ENCODE measurements at places on chromosomes 7 and 10. TPM values are rescaled to one million over a fixed set of nuclear protein-coding genes. Genes with fewer than 3 reads are reported as not detected.

DNA sequence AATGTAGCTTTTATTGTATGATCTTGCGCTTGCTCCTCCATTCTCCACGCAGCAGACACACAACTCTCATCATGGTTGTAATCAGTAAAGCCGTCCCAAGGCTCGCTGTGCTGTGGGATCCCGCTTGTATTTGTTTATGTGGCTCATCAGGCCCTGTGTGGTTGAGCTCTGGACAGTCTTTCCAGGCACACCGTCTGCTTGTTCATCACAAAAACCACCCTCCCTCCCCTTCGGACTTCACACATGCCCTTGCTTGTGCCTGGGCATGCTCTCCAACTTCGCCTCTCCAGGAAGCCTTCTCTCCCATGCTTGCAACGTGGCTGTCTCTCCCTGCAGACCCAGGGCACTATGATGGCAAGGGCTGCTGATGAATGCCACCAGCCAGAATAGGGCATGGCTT is 62.4 kb downstream of the HK1 start:
- DNase-seq = no peak

GRCh38 chr10:37732685-37733084 is 124.7 kb downstream of the ZNF248 start:
- no peak for DNase-seq

DNA sequence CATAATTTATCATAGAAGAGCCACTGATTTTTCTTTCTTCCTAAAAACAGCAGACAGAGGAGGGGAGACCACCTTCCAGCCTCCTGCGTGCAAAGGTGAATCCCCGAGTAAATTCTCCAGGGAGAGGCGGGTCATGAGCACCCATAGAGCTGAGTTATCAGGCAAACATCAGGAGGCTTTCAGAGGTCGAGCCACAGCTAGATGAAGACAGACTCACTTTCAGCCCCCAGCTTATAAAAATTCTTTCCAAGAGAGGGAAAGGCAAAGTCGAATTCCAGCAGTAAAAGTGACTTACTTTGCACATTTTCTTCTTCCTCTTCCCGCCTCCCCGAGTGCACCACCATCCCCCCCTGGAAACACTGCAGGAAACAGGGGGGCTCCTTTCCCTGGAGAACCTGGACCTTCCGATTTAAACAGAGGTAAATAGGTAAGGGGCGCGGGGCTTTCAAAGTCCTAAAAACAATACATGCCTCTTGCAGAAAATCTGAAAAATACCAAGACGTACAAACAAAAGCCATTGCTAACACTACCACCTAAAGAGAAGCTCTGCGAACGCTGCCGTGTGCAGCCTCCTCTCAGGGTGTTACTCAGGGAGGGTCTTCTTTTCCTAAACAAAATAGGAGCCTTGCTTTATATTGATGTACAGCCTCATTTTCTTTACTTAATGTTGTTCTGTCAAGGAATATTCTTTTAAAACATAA is 163.8 kb downstream of the SVIL start:
- DNase-seq = no peak

- DNase-seq = peak; percentile 20
These were observed 121.7 kb upstream of the TRIM24 start for GRCh38 chr7:138338361-138338760.

DNA sequence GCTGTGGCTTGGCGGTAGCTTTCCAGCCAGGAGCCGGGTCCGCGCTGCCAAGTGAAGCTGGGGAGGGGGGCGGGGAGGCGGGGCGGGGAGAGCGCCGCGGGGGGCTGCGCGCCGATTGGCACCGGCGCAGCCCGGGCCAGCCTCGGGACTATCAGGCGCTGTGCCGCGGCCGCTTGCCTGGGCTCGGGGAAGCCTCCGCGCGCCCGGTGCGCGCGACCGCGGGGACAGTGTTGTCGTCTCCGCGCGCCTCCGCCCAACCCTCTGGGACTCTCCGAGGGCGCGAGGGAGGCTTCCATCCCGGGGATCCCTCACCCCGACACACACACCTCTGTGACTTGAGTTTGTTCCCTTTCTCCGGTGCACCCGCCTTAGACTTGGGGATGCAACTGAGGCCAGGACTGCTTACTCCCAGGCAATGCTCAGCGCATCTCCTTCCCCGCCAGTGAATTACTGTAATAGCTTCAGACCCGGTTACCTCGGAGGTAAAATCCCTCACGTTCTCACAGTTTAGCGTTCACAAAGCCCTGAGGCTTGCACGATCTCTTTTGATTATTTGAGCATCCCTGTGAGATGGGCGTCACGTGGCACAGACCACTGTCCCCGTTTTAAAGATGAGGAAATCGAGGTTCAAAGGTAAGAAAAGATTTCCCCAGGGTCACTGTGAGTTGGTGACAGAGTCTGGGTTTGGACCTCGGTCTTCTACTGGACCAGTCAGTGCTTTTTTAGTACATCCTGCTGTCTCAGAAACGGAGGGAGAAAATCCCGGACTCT is at the start of gene NKX1-2:
Gene NKX1-2, minus strand, starts transcription at position 24 of the 771 bp plus-strand sequence. CDS start 92 bp downstream, outside the sequence.
- DNase-seq = no peak

DNA sequence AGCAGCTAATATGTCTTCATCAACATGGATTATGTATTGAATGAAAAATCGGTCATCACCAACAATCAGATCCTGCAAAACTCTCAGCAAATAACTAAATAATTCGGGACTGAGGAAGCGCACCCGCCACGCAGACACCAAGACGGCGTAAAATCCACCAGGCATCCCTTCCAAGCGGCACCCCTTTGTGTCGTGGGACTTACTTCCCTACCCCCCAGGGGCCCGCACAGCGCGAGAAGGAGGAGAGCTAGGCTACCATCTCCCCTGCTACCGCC is 721 bp downstream of the ARL3 start:
- DNase-seq = no peak

- no peak for DNase-seq
These were observed 52.0 kb downstream of the THNSL1 start for GRCh38 chr10:25068152-25069058.

- DNase-seq = peak; percentile 43
These were observed 336.8 kb downstream of the WDR11 start for GRCh38 chr10:121188005-121188404.

GRCh38 chr10:115063701-115064658 is 29.2 kb upstream of the ATRNL1 start:
- no peak for DNase-seq

DNA sequence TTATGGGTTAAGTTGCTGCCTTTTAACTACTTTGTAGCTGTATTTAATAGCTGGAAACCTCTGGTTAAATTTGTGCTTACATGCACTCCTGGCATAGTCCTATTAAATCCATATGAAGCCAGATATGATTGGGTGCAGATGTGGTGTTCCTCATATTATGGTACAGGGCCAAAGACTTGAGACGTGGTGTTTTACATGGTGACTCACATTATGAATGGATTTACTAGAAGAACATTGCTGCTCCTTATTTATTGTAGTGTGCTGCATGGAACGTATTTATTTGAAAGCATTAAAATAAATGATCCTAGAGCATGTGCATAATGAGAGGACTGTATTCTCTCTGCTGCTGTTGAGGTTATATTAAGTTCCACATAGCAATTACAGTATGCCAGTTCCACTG is 224.1 kb downstream of the SLC25A13 start:
- no peak for DNase-seq

- no peak for DNase-seq
These were observed 242.2 kb downstream of the HGF start for GRCh38 chr7:81527651-81528050.

- DNase-seq = no peak
These were observed 1.4 kb upstream of the DRGX start for GRCh38 chr10:49397036-49397999.

- no peak for DNase-seq
These were observed 86.8 kb downstream of the SEMA3C start for GRCh38 chr7:80832006-80832405.

DNA sequence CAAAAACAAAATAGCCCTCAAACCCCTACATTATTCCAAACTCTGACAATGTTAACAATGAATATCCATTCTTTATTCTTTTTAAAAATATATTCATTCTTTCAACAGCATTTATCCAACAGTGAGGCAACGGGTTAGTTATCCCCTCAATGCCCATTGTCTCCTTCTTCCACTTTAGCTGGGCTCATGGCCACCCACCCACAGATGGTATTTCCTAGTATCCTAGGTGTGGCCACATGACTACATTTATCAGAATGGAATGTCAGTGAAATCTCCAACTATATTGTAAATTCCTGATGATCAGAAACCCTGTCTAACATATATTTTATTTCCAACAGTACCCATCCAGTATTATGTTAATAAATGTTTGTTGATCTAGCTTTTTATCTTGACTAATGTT is 13.6 kb downstream of the HOXA1 start:
- DNase-seq = no peak

GRCh38 chr7:157503229-157503628 is 166.4 kb downstream of the DNAJB6 start:
- no peak for DNase-seq

DNA sequence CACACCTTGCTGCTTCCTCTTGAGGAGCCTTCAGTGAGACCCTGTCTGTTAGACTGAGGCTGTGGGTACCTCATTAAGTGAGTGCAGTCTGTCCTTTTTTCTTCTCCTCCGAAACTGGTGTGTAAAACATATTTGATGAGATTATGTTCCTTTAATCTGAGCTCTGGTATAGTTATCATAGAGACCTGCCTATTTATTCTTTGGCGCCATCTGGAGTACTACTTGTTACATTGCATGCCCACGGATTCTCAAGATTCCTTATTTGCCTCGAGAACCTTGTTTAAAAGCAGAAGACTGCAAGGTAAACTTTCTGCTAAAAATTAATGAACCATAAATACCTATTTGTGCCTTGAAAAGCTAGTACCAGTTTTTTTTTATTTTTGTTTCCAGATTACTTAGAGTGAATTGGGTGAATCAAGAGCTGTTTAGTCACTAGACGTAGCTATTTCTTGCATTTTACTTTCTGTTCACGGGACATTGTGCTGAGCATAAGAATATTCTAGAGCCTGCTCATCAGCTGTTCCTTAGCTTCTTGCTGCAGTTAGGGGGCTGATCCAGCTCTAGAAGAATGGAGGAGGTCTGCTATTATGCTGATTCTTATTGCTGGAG is 16.9 kb upstream of the STMP1 start:
- no peak for DNase-seq

DNA sequence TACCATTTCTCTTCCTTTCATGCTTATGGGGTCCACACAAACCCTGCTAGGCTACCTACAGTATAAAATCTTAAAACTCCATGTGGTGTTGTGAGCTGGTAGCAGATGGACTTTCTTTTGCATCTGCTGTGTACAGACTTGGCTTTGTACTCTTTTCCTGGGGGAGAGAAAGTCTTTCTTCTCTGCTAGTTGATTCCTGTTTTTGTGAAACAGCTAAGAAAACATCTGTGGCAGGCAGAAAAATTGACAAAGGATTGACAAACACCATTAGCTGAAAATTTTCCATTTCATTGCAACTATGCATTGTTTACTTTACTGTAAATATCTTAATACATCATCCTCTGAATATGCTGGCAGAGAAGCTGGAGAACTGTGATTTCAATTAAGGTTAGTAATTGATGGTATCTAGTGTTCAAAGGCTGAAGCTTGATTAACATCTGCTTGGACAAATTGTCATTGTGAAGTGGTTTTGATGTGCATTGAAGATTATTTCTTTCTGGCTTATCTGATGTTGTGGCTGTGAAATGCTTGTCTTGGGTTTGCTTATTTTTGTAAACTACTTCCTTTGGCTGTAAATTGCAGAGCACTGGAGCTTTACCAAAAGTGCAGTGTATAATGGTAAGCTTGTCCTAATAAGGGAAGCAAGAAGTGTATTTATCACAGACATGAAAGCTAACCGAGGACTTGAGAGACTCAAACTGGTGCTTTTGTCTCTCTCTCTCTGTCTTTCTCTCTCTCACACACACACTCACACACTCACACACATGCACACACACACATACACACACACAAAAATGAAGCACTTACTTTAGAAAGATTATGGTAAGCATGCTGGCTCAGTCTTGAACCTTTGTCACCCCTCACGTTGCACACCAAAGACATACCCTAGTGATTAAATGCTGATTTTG is at the start of gene FOXP2:
Gene FOXP2, plus strand, starts transcription at position 660 of the 908 bp plus-strand sequence. CDS start 11,697 bp downstream, outside the sequence.
- DNase-seq = peak; percentile 16

- no peak for DNase-seq
These were observed 162.5 kb downstream of the LRMDA start for GRCh38 chr10:75593692-75594556.

DNA sequence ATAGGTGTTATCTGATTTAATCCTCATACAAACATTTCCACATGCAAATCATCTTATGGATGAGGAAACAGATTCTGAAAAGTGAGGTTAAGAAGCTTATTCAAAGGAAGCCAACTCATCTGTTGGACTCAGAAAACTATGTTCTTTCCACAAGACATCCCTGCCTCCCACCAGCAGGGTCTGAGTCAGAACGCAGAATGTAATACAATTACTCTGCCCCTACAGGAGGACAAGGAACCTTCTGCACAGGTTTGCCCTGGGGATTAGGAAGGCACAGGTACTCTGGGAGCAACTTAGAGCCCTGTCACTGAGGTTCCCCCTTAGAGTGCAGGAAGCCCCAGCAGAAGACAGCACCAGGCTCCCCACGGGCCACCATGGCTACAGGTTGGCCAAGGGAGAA is 255.7 kb downstream of the TNS3 start:
- DNase-seq = no peak

DNA sequence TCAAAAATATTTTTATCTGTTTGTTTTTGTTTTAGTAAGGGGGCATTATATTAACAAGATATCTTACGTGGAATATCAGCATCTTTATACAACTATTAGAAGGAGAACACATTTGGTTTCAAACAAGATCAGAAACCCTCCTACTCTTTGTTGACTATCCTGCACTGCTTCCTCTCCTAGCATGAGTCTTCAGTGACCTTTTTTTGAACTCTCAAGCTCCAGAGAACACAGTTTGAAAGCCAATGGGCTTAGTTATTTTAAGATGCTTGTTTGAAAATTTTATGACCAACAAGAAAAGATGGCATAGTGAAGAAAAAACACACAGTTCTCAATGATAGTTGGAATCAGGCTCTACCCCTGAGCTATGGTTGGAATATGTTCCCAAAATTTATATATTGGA is 37.2 kb upstream of the RTKN2 start:
- no peak for DNase-seq

DNA sequence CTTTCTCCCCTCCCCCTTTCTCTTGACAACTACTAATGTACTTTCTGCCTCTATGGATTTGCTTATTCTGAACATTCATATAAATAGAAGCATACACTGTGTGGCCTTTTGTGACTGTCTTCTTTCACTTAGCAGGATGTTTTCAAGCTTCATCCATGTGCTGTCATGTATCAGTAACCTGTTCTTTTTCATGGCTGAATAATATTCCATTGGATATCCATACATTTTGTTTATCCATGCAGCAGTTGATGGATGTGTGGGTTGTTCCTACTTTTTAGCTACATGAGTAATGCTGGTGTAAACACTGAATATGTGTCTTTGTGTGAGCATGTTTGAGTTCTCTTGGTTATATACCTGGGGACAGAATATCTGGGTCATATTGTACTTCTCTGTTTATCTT is 107.6 kb downstream of the TRRAP start:
- no peak for DNase-seq

GRCh38 chr10:12063483-12063818 is 5.3 kb upstream of the DHTKD1 start:
- DNase-seq = no peak

UNC5B gene
- 58.4 TPM for polyA plus RNA-seq

ZNF425 gene
- 6.3 TPM for polyA plus RNA-seq

MEST gene
- polyA plus RNA-seq = 777 TPM

GRB10 gene
- 43.5 TPM for polyA plus RNA-seq

ASB15 gene
- polyA plus RNA-seq = 1.7 TPM

MALRD1 gene
- polyA plus RNA-seq = 2.0 TPM

KLLN gene
- polyA plus RNA-seq = 1.6 TPM

LRIT1 gene
- polyA plus RNA-seq = not detected

TMEM72 gene
- 82.3 TPM for polyA plus RNA-seq

ST7 gene
- 30.2 TPM for polyA plus RNA-seq

IFIT3 gene
- polyA plus RNA-seq = 13.7 TPM

MYL10 gene
- 0.17 TPM for polyA plus RNA-seq
